ENCODE measurements at places on chromosomes 1 and 21.

DNA sequence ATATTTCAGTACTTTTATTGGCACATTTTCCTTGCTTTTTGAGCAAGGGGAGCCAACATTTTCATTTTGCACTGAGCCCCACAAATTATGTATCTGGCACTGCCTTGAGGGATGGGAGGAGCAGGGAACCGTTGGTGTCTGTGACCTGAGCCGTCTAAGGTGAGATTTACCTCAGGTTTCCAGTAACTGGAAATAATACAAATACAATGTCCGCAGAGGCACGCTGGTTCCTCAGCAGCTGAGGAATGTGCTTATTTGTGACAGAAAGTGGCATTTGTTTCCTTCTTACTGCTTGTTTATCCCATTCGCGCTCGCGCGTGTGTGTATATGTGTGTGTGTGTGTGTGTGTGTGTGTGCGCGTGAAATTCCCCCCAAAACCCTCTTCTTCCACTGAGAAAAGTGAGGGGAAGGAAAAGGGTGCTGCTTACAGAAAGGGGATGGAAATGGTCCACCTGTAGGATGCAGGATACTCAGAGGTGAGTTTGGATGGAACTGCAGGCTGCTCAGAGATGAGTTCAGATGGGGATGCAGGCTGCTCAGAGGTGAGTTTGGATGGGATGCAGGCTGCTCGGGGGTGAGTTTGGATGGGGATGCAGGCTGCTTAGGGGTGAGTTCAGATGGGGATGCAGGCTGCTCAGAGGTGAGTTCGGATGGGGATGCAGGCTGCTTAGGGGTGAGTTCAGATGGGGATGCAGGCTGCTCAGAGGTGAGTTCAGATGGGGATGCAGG lies 30.2 kb upstream of the SLAMF1 start:
- DNase-seq: no peak

DNA sequence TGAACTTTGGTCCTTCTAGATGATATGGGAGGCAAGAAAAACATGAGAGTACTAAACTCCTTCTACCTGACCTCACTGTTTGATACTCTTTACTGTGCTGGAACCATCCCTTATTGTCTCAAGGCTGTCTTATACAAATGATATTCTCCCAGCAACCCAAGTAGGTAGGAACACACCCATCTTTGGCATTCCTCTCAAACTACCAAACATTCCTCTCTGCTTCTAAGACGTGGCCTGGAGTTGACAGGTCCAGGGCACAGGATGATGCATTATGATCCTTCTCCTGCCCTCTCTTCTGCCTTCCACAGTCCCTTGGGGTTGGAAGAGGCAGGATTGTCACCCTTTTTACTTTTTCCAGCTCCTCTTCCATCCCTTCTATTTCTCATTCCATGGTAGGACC lies 90.5 kb downstream of the SPATA17 start:
- no peak for DNase-seq

- no peak for DNase-seq
Observed at GRCh38 chr1:94055459-94056122, 65.4 kb downstream of the ABCA4 start.

DNA sequence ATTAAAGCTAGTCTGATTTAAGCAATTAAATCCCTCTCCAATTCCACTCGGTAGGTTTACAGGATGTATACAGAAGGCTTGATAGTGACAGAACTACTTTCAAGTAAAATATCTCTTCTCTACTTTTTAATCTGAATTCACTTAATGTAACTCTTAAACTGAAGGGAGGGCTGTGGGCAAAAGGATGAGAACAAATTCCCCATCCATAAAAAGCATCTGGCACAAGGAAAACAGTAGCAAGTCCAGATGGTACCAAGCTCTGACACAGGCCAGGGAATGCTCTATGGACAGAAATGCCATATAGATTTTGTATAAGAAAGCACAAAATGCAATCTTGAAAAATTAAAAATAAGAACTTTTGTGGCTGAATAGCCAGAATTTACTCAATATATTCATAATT lies 53.1 kb upstream of the USH2A start:
- DNase-seq: no peak

- DNase-seq: no peak
Observed at GRCh38 chr1:61748566-61748965, 6.3 kb downstream of the PATJ start.

GRCh38 chr21:22758478-22758877 lies 1760.3 kb downstream of the NCAM2 start:
- no peak for DNase-seq

DNA sequence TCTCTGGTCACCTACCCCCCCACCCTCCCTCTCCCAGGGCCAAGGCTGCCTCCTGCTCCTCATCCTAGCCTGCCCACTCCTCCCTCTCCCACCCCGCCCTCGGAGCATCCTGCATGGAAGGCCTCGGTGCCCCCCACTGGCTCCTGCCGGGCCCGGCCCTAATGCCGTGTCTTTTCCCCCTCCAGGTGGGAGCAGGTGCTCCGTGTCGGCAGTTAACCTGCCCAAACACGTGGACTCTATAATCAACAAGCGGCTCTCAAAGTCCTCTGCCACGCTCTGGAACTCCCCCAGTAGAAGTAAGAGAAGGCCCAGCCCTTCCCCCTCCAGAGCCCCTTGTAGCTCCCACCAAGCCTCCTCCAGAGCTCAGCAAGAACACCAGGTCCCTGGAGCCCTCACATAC lies 18.8 kb downstream of the MAP7D1 start:
- DNase-seq: no peak

- DNase-seq: no peak
Observed at GRCh38 chr1:50422946-50423669, at the start of gene DMRTA2. Gene DMRTA2 (minus strand): TSS chr1:50423443. CDS start chr1:50421536, 1,907 bp downstream.

- no peak for DNase-seq
Observed at GRCh38 chr21:32143241-32143939, 135.5 kb downstream of the MIS18A start.

GRCh38 chr1:170967042-170967910 lies 31.9 kb downstream of the MROH9 start:
- no peak for DNase-seq

- DNase-seq: no peak
Observed at GRCh38 chr1:117897551-117897950, 31.9 kb downstream of the GDAP2 start.

DNA sequence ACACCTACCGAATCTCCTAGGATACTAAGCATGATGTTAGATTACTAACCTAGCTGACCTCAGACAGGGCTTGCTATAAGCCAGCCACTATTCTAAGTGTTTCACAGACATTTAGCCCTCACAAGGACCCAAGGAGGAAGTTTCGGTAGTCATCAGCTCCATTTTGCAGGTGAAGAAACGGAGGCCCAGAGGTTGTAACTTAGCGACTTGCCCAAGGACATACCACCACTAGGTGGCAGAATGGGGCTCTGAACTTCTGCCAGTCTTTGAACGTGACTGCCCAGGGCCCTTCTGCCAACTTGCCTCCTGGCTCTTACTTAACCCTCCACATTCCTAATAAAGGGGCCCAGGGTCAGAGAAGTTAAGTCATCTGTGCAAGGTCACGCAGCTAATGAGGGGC lies 283.5 kb downstream of the C1orf94 start:
- no peak for DNase-seq

- DNase-seq: peak; percentile 45
Observed at GRCh38 chr1:204363335-204364114, 3.8 kb upstream of the PLEKHA6 start.

DNA sequence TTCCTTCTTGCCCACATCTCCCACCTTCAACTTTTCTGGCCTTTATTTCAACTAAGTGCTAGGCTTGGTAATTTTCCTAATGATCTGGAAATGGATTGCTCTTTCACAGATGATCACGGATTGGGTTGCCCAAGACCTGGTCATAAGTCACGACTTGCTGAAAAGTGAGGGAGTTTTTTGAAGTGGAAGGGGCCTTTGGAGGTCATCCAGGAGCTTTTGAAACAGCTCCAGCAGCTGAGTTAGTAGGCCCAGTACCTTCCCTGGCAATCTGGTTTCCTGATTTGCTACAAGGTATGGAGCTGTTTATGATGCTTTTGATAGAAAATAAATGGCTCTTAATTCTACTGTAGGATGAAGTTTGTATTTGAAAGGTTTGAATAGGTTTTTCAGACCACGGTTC lies 20.4 kb downstream of the GREM2 start:
- no peak for DNase-seq

- no peak for DNase-seq
Observed at GRCh38 chr1:31831397-31832378, 15.9 kb upstream of the SPOCD1 start.

DNA sequence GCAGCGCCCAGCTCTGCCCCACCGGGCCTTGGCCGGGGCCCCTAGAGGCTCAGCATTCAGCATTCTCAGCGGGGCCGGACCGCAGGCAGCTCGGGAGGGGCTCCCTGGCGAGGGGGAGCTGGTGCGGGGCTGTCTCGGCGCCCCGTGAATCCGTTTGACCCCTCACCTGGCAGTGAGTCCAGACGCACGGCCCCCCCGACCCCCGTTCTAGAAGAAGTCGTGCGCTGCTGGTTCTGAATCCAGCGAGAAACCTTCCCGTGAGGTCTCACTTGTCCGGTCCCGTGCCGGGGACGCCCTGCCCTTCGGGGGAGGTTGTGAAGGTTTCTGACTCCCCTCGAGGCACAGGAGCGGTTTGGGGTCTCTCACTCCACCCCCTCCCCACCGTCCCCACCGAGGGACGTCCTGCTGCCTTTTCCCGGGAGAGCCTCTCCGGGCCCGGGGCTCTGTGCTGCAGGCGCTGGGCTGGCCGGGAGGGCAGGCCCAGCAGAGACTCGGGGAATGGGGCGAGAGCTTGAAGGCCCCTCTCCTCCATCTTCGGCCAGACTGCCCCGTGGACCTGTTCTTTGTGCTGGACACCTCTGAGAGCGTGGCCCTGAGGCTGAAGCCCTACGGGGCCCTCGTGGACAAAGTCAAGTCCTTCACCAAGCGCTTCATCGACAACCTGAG lies 655 bp downstream of the COL6A1 start:
- DNase-seq: no peak

DNA sequence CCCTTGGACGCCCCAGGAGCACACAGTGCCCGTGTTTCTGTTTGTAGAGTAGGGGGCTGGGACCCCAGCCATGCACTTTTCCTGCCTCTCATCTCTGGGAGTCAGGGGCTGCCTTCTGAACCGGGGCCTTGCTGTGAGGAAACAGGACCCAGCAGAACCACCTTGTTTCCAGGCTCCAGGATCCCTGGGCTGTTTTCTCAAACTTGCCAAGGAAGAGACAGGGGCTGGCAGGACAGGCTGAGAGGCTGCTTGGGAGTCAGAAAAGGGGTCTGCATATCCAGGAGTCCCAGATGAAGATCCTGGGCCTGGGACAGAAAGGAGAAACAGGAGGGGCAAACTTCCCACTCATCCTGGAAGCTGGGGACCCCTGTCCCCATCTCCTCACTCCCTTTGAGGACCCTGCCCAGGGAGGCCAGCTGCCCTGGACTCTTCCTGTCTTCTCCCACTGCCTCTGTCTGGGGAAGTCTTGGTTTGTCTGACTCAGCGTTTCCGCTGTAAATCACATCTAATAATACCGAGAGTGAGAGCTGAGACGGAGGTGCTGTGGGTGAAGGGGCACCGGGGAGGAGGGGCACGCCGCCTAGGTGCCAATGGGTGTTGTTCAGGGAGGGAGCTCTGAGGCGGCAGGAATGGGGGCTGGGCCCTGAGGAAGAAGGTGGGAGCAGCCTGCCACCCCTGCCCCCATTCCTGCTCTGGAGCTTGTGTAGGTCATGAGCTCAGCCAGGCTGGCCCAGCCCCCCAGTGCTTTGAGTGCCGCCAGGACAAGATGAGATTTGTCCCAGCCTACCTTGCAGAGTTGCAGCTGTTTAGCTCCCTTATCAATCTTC lies 16.7 kb downstream of the POU3F1 start:
- no peak for DNase-seq

GRCh38 chr1:18429654-18430053 lies 51.1 kb upstream of the KLHDC7A start:
- no peak for DNase-seq

- DNase-seq: no peak
Observed at GRCh38 chr21:31720739-31721138, 11.2 kb downstream of the SCAF4 start.

DNA sequence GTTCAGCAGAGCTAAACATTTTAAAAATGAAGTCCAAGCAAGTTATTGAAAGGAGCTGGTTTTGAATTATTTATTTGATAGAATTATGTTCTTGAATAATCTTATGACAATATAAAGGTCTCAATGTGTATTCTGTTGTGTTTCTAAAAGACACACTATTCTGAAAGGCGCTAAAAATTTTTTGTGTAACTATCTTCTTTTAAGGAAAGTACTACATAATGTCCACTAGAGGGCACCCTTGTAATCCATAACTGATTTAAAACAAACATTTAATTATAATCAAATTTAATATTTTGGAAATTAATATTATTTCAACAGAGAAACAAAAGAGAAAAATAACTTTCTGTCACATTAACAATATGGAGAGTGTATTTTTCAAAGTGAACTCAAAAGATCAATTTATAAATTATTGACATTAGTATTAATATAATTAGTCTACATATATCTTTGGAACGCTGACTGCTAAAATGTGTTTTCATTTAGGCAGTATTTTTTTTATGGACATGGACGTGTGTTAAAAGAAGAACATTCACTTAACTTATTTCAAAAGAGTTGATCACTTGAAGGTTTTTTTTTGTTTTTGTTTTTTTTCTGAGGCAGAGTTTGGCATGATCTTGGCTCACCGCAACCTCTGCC lies 248.4 kb downstream of the DENND1B start:
- no peak for DNase-seq

DNA sequence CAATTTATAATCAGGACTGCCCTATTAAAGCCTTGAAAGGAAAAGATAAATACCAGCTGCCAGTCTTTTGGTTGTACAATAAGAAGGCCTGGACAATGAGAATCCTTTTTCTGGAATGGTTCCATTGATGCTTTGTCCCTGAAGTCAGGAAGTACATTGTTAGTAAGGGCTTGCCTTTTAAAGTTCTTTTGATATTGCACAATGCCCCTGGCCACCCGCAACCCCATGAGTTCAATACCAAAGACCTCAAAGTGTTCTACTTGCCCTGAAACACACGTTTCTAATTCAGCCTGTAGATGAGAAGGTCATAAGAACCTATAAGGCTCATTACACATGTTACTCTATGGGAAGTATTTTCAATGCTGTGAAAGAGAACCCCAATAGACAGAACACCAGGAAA lies 112.1 kb downstream of the OLFM3 start:
- no peak for DNase-seq

- DNase-seq: no peak
Observed at GRCh38 chr1:219659005-219659600, 46.2 kb upstream of the ZC3H11B start.

DNA sequence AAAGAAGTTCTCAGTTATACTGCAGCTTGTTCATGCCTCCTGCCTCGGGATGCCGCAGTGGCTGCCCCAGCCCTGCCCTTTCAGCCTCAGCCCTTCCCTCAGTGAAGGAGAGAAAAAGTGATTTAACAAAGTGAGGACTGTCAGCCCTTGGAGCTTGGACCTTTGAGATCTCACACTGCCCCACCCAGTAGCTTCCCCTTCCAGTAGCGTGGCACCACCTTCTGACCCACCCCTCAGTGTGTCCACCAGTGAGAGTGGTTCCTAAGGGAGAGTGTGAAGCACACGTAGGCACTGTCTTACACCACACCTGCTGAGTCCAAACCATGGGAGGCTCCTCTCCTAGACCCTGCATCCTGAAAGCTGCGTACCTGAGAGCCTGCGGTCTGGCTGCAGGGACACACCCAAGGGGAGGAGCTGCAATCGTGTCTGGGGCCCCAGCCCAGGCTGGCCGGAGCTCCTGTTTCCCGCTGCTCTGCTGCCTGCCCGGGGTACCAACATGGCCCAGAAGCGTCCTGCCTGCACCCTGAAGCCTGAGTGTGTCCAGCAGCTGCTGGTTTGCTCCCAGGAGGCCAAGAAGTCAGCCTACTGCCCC lies at the start of gene CDA:
TSS of gene CDA (plus strand) at position 464 of the 592 bp plus-strand sequence. CDS start at position 497, 33 bp downstream.
- DNase-seq: no peak
